ENCODE measurements at places on chromosomes 1 and 21. TPM values are rescaled to one million over a fixed set of nuclear protein-coding genes. Genes with fewer than 3 reads are reported as not detected.

- no peak for DNase-seq
Measured at GRCh38 chr1:17075470-17076255, 21.8 kb upstream of the SDHB start.

GRCh38 chr1:212232090-212232489, 53.1 kb upstream of the PPP2R5A start:
- no peak for DNase-seq

GRCh38 chr1:96361271-96361856, 360.2 kb upstream of the PTBP2 start:
- DNase-seq, result no peak

DNA sequence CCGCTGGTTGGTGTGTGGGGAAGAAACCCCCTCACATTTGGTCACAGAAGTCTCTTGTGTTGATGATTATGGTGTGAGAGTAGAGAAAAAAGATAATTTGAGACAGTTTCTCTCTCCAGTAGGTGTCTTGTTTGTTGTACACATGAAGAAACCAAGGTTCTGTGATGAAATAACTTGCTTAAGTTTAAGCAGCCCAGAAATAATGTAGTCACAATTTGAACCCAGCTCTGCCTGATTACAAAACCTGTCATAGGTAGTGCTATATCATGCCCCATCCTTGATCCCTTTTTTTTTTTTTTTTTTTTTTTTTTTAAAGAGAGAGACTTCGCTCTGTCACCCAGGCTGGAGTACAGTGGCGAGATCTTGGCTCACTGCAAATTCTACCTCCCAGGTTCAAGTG, 4.9 kb downstream of the MFN2 start:
- no peak for DNase-seq

GRCh38 chr1:213969958-213970555, 17.7 kb upstream of the PROX1 start:
- no peak for DNase-seq

GRCh38 chr1:12565966-12566352, 52.1 kb downstream of the DHRS3 start:
- no peak for DNase-seq

DNA sequence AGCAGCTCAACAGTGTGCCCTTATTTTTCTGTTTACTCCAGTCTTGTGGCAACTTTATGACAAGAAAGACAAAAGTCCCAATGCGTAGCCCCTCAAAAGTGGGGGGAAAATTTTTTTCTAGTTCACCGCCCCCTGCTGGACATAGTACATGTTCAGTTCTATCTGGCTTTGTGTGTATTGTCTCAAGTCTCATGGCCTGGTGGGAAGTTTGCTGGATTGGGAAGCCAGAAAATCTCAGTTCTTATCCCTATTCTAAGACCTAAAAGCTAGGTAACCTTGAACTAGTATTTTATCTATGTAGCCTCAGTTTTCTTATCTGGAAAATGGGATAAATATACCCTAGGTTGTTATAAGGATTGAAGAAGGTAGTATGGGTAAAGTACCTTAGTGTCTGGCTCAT, 55.8 kb upstream of the LDLRAP1 start:
- DNase-seq, result no peak

DNA sequence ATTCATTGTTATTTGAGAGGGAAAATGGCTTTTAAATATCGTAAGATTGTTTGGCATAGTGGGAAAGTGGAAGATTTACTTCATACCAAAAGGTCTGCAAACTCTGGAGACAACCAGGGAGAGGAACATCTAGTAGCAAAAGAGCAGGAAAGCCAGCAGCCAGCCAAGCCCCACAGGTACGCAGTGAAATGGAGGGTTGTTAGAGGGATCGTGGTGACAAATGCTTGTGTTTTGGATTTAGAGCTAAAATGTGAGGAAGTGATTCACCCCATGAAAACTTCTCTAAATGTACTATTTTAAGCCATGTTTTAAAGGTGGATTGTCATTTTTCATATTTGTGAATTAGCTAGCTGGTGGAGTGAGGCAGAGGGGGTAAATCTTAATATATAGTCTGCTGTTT, 69.3 kb downstream of the RPS6KC1 start:
- DNase-seq, result peak; percentile 1

DNA sequence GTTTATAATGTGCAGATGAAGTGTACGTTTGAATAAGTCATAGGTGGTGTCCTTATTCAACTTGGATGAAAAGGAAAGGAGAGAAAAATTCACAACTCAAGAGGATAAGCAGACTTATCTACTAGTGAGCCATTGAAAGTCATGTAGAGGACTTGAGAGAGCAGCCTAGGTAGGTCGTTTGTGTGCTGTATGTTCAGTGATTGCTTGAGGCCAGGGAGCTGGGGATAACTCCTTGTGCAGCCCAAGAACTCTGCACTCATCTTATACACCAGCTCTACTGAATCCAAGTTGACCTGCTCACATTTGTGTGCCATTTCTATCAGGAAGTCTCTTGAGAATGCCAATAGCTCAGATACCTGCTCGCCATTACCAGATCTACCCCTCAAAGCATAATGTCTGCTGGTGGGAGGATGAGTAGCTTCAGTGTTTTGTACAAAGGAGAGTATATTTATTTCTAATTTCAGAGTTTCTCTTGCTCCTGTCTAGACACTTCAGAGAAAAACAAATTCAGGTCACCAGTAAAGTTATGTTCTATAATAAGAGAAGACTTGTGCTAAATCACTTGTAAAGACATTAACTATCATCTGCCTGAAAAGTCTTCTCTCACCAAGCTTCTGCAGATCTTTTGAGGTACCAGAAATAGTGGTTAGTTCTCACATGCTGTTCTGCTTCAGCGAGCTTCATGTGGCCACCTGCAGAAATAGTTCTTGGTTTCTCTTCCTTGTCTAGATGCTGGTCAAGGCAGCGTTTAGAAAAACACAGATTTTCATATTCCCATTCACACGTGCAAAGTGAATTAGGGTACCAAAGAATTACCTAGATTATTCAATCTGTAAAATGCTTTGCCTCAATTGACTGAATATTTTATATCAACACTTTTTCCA, 10.8 kb downstream of the S1PR1 start:
- no peak for DNase-seq

GRCh38 chr1:13505020-13505419, 8.8 kb downstream of the LRRC38 start:
- DNase-seq, result no peak

DNA sequence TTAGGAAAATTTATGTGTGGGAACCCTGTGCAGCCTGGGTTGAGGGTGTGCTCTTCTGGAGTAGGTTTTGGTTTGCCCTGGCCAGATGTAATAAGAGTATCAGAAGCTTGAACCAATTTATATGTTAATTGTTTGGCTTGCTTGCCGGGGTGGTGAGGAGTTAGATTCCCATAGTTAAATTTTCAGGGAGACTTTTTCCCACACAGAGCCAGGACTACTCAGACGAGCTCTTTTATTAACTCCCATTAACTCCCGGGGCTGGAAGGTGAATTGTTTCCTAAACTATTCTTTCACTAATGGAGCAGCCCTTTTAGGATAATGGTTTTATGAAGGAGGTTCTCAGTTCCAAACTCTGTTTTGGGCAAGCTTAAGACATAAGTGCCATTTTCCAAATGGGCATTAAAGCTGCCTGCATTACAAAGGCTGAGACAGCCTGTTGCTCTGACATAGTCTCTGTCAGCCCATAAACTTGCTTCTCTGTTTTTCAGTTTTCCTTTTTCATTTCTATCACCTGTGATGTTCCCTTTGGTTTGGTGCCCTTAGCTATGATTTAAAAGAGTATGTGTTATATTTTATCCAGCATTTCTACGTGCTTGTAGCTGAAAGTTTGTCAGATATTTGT, 18.0 kb upstream of the RAB3GAP2 start:
- no peak for DNase-seq

GRCh38 chr1:157231846-157232525, 93.8 kb upstream of the ETV3 start:
- DNase-seq, result no peak

GRCh38 chr1:109499661-109500536, 6.0 kb downstream of the CYB561D1 start:
- DNase-seq, result no peak

DNA sequence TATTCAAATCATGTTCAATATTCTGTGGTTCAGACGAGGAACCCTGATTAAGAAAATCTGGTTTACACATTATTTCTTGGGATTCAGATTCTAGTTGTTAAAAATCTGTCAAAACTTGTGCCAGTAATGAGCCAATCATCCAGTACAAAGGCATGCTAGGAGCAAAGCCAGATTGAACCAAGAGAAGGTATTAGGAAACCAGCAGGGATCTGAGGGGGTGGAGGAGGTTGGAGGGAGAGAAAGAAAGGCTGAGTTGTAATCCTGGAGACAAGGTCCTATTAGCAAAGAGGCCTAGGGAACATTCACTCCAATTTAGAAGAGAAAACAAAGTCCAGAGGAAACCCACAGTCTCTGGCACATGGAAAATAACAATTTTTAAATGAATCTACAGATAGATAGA, 352.9 kb downstream of the LTN1 start:
- no peak for DNase-seq

GRCh38 chr21:38993561-38993960, 187.8 kb downstream of the ETS2 start:
- DNase-seq, result no peak

- no peak for DNase-seq
Measured at GRCh38 chr1:108590441-108590840, 30.5 kb downstream of the EEIG2 start.

DNA sequence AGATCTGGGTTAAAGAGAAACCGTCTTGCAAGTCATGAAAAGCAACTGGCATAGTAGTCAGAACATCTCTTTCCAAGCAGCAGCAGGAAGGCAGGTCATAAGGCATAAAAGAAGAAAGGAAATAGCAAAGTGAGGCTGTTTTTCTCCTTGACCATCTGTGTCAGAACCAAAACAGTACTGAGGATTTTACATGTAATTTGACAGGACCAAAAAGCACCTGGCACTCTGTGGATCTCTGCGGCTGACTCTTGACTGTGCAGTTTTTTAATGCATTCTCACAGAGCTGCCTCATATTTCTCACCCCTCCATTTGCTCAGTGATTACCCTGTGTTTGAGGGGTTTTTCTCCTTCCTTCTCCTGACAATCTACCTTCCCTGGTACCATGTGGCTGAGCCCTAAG, 17.7 kb downstream of the TBX15 start:
- DNase-seq, result no peak

DNA sequence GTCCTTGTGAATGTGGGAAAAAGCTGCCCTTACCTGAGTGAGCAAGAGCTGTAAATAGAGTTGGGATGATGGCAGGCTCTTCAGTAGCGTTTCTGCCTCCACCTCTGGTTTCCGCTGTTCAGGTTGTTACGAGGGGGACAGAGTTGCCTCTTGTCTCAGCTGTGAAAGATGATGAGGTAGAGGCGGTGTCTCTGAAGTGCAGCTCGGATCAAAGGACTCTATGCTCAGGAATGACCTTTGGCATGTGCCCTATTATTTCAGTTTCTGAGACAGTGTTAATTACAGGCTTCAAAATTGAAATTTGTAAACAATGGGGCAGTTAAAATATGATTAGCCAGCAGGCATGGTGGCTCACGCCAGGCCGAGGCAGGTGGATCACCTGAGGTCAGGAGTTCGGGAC, 70.3 kb downstream of the VPS26C start:
- no peak for DNase-seq

DNA sequence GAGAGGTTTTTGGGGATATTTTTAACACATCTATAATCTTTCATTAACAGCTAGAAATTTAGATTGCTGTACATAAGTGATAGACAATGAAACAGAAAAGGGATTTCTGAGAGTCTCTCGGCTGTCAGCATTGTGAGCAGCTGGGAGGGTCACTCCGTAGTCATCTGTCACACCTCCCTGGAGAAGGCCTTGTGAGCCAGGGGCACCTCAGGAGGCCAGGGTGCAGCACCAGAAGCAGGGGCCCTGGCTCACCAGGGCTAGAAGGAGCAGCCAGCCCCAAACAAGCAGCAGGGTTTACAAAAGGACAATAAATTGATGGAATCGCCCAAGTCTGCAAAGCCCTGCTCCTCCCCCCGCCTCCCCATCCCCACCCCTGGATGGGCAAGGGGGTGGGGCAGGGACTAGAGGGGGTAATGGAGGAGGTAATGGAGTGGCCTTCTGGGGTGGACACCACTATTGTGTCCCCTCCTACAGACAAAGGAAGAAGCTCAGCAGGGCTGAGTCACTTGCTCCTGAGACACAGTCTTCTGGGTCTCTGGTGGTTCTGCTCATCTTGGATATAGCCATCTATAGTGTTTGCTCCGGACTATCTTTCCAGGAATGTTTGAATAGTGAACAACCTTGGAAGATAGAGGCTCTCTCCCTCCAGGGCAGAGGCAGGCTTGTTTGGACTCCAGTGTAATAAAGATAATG, 263.4 kb downstream of the NPHP4 start:
- DNase-seq, result no peak

DNA sequence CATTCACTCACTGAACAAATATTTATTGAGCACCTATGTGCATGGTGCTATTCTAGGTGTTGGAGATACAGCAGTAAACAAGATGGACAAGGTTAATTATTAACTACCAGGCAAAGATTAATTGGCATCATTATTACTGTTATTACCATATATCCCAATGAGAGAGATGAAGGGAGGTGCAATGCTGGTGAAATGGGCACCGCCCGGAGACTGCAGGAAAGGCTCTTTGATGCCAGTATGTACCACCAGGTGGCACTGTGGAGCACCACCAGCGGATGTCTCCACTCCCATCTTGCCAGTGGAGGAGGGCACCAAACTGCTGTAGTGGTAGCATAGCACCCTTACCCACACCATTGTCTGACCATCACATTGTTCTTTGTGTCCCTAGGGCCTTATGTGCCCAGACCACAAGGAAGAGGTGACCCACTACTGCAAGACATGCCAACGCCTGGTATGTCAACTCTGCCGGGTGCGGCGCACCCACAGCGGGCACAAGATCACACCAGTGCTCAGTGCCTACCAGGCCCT, 3.0 kb downstream of the TRIM46 start:
- DNase-seq, result peak; percentile 58

- DNase-seq, result no peak
Measured at GRCh38 chr1:218027152-218027551, 257.9 kb upstream of the RRP15 start.

GRCh38 chr21:24225431-24225830, 1381.8 kb downstream of the MRPL39 start:
- DNase-seq, result no peak

DNA sequence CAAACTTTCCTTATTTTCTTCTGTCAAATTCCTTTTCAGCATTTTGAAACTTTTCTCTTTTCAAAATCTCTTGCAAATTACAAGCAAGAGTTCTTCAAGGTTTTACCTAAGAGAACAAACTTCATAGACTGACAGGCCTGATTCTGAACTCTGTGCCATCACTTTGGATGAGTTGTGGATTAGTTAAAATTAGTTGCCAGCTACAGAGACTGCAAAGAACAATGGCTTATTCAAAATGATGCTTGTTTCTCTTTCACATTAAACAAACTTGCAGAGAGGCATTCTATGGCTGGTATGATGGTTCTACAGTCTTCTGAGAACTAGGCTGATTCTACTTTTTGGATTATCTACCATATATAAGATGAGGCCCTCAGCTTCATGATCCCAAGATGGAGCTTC, 3.8 kb downstream of the LRRC8B start:
- DNase-seq, result no peak

The FAM43B gene
- 0.16 TPM for total RNA-seq

The FCRLA gene
- not detected for total RNA-seq

The RIPPLY3 gene
- not detected for total RNA-seq

The PAQR6 gene
- 8.6 TPM for total RNA-seq

The TLCD4 gene
- total RNA-seq, result 20.9 TPM

The ANKRD35 gene
- total RNA-seq, result 0.62 TPM

The AMY2B gene
- total RNA-seq, result 201 TPM

The GNAT2 gene
- total RNA-seq, result not detected

The ANKRD45 gene
- 26.2 TPM for total RNA-seq

The SCP2 gene
- total RNA-seq, result 72.7 TPM

The FAM177B gene
- total RNA-seq, result not detected

The HSD3B1 gene
- total RNA-seq, result not detected

Measured in occipital lobe (tissue), 3 donors.